ENCODE measurements at places on chromosomes 3 and 15.

GRCh38 chr3:47612178-47612577 is 33.5 kb upstream of the CSPG5 start:
- no peak for DNase-seq

- DNase-seq, result no peak
These were observed at the start of gene BTLA for GRCh38 chr3:112498914-112499711. Gene BTLA, minus strand, starts transcription at chr3:112499472. Its CDS starts 114 bp downstream, at chr3:112499358.

GRCh38 chr15:93330912-93331544 is 242.0 kb upstream of the RGMA start:
- no peak for DNase-seq

DNA sequence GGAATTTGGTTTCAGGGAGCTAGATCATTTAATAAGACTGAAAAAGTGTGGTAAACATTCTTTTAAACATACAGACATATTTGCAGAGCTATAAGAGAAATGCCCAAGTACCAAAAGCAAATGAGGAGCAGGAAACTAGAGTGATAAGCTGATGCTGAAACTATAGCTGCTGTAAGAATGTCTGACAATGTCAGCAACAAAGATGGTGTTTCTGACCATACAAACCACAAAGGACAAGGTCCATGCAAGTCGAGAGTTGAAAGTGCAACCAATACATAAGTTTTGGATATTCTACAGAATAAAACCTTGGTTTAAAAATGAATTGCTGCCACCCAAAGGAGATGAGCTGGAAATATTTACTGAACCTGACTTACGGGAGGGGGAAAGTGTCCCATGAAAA is 610.2 kb downstream of the TBL1XR1 start:
- DNase-seq, result no peak

GRCh38 chr15:73030122-73030679 is 22.1 kb upstream of the NEO1 start:
- no peak for DNase-seq

- no peak for DNase-seq
These were observed 401.0 kb upstream of the TBL1XR1 start for GRCh38 chr3:177598097-177598833.
